ENCODE measurements at places on chromosomes 11 and 22.

- no peak for DNase-seq
These were observed 202.5 kb downstream of the TBC1D22A start for GRCh38 chr22:46964773-46965550.

- no peak for DNase-seq
These were observed 23.0 kb downstream of the TSKU start for GRCh38 chr11:76806131-76806530.

DNA sequence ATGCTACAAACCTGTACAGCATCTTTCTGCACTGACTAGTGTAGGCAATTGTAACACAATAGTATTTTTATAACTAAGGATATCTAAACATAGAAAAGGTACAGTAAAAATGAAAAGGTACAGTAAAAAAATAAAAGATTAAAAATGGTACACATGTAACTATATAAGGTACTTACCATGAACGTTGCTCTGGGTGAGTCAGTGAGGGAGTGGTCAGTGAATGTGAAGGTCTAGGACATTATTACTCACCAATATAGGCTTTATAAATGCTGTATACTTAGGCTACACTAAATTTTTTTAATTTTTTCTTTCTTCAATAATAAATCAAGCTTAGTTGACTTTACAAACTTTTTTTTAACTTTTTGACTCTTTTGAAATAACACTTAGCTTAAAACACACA lies 59.9 kb downstream of the EIF3M start:
- no peak for DNase-seq

GRCh38 chr11:65392186-65392829 lies 5.9 kb downstream of the FRMD8 start:
- no peak for DNase-seq
